AG10803 (cell line): ENCODE measurements at places on chromosomes 7 and 10.
A peak's percentile ranks its signal among the peaks of the same experiment; 100 is the strongest.

DNA sequence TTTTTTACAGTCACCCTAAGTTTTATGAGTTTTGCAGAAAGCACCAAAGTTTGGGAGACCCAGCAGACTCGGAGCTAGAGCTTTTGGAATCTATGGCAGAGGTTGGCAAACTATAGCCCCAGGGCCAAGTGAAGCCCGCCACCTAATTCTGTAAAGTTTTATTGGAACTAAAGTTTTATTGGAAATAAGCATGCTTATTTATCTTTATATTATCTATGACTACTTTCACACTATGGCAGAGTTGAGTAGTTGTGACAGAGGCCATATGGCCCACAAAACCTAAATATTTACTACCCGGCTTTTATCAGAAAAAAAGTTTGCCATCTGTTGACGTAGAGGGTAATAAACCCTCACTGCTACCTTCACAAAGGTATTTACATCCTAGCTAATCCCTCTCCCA, 267.6 kb downstream of the GPAM start:
- no peak for DNase-seq

DNA sequence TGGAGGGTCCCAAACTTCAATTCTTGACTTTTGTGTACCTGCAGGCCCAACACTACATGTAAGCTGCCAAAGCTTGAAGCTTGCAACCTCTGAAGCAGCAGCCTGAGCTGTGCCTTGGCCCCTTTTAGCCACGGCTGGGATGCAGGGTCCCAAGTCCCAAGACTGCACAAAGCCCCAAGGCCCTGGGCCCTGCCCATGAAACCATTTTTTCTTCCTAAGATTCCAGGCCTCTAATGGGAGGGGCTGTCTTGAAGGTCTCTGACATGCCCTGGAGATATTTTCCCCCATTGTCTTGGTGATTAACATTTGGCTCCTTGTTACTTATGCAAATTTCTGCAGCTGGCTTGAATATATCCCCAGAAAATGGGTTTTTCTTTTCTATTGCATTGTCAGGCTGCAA, 52.7 kb downstream of the MTURN start:
- DNase-seq, result no peak

DNA sequence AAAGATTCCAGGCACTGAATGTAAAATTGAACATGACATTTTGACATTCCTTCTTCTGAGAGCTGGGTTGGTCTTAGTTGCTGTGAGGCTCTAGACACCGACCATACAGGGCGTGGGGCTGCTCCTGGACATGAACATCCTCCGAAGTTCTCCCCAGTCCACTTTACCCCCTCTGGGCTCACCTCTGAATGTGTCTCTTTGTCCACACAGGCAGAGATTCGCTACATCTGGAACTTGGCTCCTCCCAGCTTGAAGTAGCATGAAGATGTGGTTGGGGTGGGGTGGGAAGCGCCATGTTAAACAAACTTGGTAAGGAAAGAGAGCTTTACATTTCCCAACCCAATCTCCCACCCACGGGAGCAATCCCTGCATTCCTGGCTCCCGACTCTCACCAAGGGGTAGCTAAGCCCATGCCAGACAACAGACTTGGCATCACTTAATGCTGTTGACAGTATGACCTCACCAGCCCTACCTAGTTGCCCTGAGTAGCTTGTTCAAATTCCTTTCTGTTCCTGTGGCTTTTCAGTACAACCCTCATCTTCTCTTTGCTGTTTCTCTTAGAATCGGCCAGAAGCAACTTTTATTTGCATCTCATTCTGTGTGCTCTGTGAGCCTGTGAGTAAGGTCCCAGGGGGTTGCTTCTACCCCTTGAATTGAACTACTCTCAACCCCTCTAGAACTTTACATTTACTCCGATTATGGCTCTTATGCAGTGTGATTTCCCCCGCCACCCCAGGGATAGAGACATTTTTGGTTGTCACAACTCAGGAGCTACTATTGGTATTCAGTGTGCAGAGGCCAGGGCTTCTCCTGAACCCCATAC, 211.4 kb downstream of the SEC23IP start:
- DNase-seq, result no peak

DNA sequence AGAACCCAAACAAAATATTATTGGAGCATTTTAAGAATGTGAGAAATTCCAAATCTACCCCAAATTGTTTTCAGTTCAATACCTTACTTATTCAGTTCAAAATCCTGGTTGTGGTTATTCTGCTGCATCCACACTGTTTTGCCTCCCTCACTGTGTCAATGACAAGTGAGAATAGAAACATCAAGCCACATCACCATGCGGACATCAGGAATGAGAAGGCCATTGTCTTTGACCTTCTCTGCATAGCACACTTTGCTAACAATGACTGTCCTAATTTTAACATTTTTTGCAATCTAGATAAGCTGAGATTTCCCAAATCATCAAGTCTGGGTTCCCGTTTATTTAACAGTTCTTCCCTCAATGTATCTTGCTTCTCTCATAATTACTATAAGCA, 93.7 kb downstream of the ELAPOR2 start:
- no peak for DNase-seq

DNA sequence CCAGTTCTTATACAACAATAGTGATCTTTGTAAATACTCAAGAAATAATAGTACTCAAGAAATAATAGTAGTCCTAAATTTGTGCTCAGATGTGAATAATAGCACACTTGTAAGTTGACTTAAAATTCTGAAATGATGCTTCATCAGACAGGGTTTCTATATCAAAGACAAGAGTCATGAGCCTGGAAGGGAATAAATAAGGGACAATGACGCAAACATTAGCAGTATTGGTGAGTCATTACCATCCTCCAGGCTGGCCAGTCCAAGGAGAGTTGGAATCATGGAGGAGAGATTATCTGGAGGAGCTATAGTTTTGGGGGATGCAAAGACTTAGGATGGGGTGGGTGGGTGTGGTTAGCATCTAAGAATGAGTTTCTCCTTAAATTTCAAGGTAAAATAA, 6.1 kb upstream of the SH3PXD2A start:
- peak; percentile 48 for DNase-seq

GRCh38 chr7:106615808-106616707, 44.9 kb downstream of the CCDC71L start:
- no peak for DNase-seq

DNA sequence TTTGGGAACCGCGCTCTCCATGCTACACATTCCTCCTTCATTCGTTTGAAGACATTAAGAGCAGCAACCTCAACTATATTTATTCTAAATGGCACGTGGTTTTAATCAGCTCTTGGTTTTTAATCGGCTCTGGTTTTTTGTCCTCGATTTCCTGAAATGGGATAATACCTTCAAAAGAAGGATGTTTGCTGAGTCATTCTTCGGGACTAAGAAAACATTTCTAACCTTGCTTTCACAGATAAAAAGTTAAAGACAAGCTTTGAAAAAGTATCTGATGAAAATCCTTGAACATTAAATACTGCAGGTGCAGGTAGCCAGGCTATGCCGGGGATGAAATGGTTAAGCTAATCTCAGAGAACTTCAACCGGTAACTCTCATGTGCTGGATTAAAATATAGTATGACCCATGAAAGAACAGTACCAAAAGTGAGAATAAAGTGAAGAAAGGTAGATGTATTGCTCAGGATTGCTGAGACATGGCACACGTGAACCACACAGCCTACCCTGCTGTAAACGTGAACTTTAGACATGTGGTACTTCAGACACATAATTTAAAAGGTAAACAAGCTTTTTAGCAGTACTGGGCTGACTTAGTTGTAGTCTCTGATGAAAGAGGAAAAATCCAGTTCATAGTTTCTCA, 89.1 kb downstream of the PTPRN2 start:
- DNase-seq, result no peak

GRCh38 chr10:132913559-132914115, 28.7 kb downstream of the CFAP46 start:
- DNase-seq, result no peak

GRCh38 chr10:76984559-76985443, 652.8 kb downstream of the KCNMA1 start:
- DNase-seq, result peak; percentile 71

GRCh38 chr7:81499262-81500116, 270.4 kb downstream of the HGF start:
- peak; percentile 80 for DNase-seq

GRCh38 chr7:65951837-65952578, 30.0 kb downstream of the GUSB start:
- DNase-seq, result no peak

DNA sequence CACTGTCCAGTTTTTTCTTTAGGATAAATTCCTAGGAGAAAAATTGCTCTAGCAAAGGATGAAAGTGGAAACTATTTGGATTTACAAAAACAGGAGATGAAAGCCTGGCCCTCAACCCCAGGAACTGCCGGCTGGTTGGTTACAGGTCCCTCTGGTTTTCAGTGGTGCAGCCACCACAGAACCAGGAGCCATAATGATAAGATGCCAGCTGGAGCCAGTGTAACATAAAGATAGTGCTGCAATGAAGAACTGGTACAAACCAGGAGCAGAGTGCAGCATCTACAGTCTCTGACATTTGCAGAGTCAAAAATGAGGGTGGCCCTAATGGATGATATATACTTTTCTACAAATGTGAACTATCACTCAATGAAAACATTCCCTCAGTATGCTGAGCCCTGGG, 20.4 kb upstream of the NUP42 start:
- no peak for DNase-seq

DNA sequence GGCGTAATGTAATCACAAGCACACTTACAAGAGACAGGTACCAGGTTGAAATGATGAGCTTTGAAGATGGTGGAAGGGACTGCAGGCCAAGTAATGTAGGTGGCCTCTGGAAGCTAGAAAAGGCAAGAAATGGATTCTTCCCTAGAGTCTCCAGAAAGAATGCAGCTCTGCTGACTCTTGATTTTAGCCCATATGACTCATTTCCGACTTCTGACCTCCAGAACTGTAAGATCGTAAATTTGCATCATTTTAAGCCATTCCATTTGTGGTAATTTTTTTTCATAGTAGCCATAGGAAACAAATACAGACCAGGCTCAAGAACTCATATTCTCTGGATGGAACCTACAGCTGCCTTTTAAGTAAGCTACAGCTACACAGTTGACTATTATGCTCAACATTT, 315.5 kb downstream of the MAGI2 start:
- peak; percentile 58 for DNase-seq

DNA sequence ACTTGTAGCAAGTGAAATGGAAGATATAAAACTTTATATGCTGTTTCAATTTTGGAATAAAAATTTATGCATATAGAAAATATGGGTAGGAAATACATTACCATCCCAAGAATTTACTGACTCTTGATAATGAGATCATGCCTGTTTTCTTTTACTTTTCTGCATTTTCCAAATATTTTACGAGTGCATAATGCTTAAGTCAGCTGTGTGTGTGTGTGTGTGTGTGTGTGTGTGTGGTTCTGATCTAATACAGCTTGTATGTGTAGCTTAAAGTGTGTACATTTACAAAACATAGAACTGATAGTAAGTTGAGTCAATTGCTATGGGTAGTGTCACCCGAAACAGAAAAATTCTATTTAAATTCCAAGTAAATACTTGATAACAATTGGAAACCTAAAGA, 315.9 kb upstream of the LRRN3 start:
- DNase-seq, result peak; percentile 20

DNA sequence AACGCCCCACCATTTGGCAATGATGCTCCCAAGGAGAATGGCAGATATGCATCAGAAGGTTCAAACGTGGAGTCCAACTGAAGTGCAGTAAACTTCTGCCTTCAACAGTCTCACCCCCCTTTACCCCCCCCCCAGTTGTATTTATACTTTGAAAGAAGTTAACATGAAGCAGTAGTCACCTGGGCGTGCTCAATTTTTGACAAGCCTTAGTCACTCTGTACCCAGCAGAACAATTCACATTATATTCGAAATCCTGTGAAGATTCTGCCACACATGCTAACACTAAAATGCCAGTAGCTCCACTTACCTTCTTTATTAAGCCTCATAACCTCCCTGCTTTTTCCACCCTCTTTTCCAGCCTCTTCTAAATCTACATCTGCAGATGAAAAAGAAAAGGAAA, 894 bp downstream of the ATXN7L1 start:
- DNase-seq, result no peak

DNA sequence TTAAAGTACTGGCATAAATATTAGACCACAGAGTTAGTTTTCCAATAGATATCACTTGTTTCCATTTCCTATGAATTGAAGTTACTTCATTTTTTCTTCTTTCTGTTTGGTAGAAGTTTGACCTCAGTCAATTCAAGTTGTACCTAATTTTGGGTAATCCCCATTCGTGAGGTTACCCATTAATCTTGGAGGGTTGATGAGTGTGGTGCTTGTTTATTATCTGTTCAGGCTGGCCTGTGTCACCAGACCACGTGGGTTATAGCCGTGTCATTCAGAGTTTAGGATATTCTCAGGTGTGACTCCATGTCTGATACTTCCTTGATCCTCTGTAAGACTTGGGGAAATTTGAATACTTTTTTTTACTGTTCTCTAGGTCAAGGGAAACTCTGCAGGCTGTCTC, 133.9 kb upstream of the TPK1 start:
- DNase-seq, result no peak

- peak; percentile 64 for DNase-seq
These were observed 95.9 kb downstream of the CUBN start for GRCh38 chr10:17033529-17034260.

DNA sequence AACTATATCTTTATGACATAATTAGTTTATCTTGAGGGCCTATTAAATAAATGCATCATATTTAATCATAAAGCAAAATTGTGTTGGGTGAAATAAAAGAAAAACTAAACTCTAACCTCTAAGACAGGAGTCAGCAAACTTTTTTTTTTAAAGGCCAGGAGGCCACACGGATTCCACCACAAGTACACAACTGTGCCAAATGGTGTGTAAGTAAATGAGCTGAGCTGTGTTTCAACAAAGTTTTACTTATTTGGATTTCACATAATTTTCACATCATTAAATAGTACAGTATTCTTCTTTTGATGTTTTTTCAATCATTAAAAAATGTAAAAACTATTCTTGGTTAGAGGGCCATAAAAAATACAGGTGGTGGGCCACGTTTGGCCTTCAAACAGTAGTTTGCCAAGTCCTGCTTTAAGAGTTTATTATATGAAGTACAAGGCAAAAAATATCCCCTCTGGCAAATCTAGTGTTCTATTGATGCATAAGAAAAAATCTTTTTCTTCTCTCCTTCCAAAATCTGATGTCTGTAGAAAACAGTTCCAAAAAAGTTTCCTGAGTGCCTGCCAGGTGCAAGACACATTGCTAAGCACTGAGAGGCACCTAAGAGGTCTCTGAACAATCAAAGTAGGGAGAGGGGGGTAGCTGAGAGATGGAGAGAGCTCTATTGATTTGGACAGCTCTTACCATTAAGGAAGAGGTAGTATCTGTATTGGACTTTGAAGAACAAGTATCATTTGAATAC, 26.5 kb upstream of the SPOCK2 start:
- no peak for DNase-seq

- no peak for DNase-seq
These were observed 56.3 kb downstream of the TEX36 start for GRCh38 chr10:125626671-125627070.

- peak; percentile 99 for DNase-seq
These were observed 44.8 kb downstream of the MYOF start for GRCh38 chr10:93437086-93437945.

GRCh38 chr10:28199941-28200340, 102.9 kb downstream of the MPP7 start:
- no peak for DNase-seq
